Spinal cord (tissue), 10 donors: ENCODE measurements at places on chromosomes 5 and 9. TPM values are rescaled to one million over a fixed set of nuclear protein-coding genes. Genes with fewer than 3 reads are reported as not detected.

PTGER4 gene
- total RNA-seq = 13.9 TPM

PGM5 gene
- total RNA-seq = 16.8 TPM

GPRIN1 gene
- 14.7 TPM for total RNA-seq

MOB3B gene
- 11.8 TPM for total RNA-seq

ASS1 gene
- total RNA-seq = 234 TPM

TNFSF15 gene
- 0.77 TPM for total RNA-seq

GRXCR2 gene
- not detected for total RNA-seq

INSL6 gene
- total RNA-seq = not detected
